GDM1 (cell line): ENCODE measurements at places on chromosomes 16 and 17.

- DNase-seq: no peak
Observed at GRCh38 chr16:68539711-68540239, 684 bp downstream of the ZFP90 start.

DNA sequence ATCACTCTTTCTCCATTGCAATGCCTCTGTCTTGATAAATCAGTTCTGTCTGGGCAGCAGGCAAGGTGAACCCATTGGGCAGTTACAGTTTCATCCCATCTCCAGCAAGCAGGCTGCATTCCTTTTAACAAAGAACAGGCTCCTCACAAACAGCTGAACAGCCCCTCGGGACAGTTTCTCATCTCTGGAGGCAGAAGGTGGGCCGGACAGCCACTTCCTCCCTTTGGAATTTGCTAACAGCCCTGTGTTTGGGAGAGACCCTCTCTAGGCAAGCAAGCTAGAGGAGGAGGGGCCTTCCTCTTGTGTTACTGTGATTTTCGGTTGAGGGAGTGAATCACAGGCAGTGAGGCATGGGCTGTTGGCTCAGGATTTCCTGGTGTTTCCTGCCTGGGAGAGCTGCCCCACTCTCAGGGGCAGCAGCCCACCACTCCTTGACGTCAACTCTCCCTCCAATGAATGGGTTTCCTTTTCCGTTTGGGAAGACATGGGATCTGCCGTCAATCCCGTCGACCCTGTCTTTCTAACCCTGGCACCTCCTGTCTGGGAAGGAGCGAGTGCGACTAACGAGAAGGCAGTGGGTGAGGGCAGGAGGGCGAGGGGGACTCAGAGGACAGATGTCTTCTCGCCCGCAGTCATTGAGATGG lies 3.7 kb upstream of the PGS1 start:
- DNase-seq: no peak

- no peak for DNase-seq
Observed at GRCh38 chr16:2769675-2770056, 7.4 kb downstream of the ELOB start.

- DNase-seq: no peak
Observed at GRCh38 chr17:57465610-57466009, 209.3 kb downstream of the MSI2 start.

DNA sequence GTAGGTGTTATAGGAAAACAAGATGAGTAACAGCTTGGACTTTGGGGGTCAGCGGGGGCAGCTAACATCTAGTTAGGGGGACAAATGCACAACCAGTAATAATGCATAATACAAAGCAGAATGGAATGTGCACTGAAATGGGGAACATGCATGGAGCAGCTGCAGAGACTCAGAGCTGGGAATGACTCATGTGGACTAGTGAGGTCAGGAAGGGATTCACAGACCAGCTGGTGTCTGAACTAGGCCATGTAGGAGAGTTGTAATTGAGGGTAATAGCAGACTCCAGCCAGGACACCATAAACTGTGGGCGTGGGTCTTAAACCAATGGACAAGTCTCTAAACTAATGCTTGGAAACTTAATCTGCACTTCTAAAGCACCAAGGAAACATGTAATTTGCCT lies 176.8 kb upstream of the ASIC2 start:
- no peak for DNase-seq

GRCh38 chr17:78359997-78360370 lies at the start of gene SOCS3:
SOCS3 (minus strand) TSS chr17:78360077; CDS start chr17:78359095, 982 bp downstream.
- peak; percentile 93 for DNase-seq

DNA sequence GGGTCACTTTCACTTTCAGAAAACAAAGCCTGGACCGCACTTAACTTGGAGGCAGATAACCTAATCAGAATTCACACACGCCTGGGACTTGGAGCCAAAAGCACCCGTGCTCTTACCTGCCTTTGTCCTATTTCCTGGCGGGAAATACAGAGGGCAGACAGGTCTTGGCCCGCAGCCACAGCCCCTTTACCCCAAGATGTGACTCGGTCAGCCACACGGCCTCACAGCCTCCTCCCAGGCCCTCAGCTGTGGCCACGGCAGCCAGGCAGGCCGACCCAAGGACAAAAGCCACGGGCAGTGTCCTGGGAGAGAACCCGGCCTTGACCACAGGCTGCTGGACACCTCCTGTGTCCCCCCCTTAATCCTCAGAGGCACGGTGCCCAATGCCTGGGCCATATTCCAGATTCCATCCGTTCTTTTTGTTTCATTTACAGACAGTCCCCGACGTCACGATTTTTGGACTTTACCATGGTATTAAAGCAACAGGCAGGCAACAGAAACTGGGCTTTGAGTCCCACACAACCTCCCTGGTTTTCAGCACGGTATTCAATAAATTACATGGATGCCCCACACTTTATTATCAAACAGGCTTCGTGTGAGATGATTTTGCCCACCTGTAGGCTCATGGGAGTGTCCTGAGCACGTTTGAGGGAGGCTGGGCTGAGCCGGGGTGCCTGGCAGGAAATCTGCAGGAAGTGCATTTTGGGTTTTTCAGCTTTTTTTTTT lies 30.1 kb upstream of the GAA start:
- DNase-seq: no peak

GRCh38 chr17:68847711-68848110 lies 107.5 kb downstream of the ABCA8 start:
- DNase-seq: no peak

- no peak for DNase-seq
Observed at GRCh38 chr17:9671559-9671958, 26.2 kb downstream of the USP43 start.

- DNase-seq: no peak
Observed at GRCh38 chr17:56217921-56218320, 64.6 kb downstream of the ANKFN1 start.

GRCh38 chr16:48862087-48862532 lies 252.1 kb upstream of the N4BP1 start:
- no peak for DNase-seq

- no peak for DNase-seq
Observed at GRCh38 chr16:73915140-73915539, 381.5 kb upstream of the PSMD7 start.

DNA sequence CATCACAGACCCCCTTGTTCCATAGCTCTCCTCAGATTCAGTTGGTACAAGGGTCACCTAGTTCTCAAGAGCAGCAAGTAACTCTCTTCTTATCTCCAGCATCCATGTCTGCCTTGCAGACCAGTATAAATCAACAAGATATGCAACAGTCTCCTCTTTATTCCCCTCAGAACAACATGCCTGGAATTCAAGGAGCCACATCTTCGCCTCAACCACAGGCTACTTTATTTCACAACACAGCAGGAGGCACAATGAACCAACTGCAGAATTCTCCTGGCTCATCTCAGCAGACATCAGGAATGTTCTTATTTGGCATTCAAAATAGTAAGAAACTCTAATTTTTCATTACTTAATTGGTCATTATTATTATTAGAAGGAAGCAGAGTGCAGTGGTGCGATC lies 32.4 kb downstream of the NQO1 start:
- no peak for DNase-seq

DNA sequence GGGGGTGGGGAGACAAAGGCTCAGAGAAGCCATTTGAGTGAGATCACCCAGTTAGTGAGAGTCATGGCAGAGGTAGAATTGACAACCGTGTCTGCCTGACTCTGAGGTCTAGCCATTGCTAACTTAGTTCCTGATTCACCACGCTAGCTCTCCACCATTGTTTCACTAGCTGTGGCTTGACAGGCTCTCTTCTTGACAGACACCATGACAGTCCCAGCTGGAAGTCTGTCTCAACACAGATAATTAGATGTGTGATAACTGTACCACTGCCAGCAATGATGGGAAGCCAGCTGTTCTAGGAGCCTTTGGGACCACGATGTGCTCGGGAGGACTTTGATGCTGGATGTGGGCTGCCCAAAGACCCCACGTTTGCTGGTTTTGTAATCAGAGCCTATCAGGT lies 170.5 kb upstream of the CACNG3 start:
- no peak for DNase-seq

- no peak for DNase-seq
Observed at GRCh38 chr17:13518261-13519000, 83.3 kb downstream of the HS3ST3A1 start.

DNA sequence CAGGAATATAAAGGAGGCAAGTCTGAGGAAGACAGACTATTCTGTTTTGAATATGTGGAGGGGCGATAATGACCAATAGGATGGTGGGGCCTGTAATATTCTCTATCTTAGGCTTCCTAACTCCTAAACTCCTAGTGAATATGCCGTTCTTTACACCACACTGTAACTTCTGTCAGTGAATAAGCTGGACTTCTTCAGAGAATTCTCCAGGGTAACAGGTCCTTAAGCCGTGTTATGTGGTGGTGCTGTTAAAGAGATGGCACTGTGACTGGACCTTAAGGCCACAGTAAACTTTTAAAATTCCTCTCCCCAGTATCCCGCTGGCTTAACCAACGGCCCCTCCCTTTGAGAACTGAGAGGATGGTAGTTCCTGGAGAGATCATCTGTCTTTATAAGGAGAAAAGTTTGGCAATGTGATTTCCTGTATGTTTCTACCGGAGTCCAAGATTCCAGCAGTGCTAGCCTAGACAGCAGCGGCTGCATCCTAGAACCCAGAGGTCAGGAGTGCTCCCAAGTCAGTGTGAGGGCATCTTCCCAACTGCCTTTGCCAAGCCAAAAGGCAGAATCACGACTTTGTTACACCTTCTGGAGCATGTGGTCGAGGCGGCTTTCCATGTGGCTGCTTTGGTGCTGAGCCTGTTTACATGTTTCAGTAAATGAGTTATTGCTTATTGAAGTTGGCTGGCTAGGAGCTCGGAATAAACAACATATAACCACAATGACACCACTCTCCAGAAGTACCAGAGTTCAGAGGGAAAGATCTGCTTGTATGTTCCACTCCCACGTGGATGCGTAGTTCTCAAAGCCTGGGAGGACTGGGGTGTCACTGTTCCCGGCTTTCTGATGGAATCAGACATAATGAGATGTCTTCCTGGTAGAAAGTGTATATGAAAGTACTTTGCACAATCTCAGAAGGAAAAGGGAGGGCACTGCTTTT lies 41.0 kb downstream of the TUBD1 start:
- DNase-seq: no peak
